Fibroblast of lung (primary cell): ENCODE measurements at places on chromosomes 4 and X. TPM values are rescaled to one million over a fixed set of nuclear protein-coding genes. Genes with fewer than 3 reads are reported as not detected.

The TBX22 gene
- not detected in 2 replicates for polyA plus RNA-seq

The TAF7L gene
- 0.27 and 0.66 TPM in 2 replicates for polyA plus RNA-seq

The MGARP gene
- 18.2 and 18.8 TPM in 2 replicates for polyA plus RNA-seq

The SPANXN3 gene
- not detected in 2 replicates for polyA plus RNA-seq

DNA sequence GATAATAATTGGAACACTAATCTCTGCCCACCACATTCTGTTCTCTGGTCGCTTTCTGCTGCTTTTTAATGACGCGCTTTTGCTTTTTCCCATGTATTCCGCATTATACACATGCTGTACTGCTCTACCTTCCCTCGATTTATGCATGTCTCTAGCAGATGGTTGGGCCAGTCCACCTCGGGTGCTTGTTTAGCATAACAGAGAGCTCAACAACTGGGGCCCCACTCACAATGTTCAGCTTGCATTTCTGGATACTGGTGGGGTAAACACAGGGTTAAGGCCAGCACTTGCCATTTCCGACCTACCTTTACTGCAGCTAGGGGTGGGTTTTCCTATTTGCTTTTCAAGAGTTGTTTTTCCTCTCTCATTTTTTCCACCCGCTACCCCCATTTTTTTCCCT, 255.8 kb downstream of the SOX3 start:
- DNase-seq: no peak

DNA sequence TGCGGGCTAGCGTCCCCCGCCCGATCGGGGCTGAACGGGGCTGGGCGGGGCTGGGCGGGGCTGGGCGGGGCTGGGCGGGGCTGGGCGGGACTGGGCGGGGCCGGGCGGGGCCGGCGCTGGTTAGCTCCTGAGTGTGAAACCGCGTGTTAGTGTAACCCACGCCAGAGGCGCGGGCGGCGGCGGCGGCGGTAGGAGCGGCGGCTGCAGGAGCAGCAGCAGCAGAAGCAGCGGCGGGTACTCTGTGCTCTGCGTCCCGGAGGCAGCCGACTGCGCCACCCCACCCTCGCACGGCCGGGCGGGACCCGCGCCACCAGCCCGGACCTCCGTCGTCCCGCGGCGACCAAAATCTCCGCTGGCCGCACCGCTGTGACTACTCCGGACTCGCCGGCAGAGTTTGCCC, 128.1 kb downstream of the LAS1L start:
- no peak for DNase-seq

DNA sequence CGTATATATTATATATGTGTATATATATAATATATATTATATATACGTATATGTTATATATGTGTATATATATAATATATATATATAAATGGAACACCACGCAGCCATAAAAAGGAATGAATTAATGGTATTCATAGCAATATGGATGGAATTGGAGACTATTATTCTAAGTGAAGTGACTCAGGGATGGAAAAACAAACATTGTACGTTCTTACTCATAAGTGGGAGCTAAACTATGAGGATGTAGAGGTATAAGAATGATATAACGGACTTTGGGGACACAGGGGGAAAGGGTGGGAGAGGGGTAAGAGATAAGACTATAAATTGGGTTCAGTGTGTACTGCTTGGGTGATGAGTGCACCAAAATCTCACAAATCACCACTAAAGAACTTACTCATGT, 1388.9 kb downstream of the C4orf33 start:
- DNase-seq: no peak

GRCh38 chrX:42460706-42461105, 317.3 kb downstream of the PPP1R2C start:
- no peak for DNase-seq

- peak; percentile 94 for DNase-seq
Observed at GRCh38 chr4:60724623-60725022, 475.5 kb upstream of the ADGRL3 start.

DNA sequence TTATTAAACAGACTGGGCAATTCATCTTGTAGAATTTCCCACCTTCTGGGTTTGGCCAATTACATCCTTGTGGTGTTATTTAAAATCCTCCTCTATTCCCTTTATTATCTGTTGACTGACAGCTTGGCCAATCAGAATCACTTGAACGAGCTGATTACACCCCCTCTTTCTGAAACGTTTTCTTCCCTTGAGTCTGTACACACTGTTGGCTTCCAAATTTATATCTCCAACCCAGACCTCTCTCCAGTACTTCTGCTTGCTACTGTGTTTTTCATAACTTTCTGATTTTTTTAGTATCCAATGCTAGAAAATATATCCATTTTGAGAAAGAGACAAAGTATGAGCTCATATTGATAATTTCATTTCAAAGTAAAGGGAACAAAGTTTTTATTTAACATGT, 14.8 kb downstream of the CD38 start:
- DNase-seq: no peak

DNA sequence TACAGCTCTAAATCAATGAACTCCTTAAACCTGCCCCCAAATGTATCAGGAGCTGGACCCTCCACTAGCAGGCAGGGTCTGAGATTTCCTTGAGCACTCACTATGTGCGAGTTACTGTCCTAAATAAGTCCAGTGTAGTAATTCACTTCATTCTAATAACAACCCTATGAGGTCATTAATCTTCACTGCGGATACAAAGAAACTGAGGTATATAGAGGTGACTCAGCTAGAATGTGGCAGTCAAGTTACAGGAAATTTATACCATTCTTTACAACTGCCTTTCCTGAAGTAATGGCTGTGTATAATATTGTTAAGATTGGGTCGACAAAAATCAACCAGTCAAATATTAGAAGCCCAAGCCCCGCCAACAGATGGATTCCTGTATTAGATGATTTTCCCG, 473.9 kb upstream of the FTHL17 start:
- peak; percentile 76 for DNase-seq

DNA sequence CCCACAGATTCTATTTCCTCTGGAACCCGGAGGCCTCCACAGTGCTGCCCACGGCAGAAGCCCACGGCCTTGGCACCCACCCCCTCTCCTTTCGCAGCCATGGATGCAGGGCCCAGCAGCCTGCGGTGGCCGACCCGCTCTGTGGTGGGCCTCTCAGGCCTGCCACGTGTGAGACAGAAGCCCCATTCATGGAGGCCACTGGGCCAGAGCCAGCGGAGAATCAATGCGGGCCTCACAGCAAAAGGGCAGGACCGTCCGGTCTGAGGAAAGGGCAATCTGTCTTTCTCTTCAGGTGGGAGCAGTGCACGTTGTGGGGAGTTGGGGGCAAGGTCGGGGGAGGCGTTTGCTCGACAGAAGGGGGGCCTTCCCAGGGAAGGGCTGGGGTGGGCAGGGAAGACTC, 8.4 kb upstream of the HAUS7 start:
- no peak for DNase-seq

DNA sequence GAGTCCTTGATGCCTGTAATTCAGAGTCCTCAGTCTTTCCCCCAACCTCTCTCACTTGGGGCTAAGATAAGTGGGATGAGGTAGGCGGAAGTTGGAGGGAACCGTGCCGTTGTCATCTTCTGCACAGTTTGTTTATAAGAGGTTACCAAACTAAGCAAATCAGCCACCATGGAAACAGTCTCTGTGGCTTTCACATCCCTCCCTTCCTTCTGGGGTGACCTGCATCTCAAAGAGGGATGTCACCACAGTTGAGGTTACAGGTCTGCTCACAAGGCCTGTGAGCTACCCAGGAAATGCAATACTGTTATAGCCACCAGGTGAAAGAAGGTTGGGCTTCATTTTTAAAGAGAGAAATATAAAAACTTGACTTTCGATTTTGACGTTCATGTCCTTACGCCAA, 26.3 kb downstream of the RTL5 start:
- no peak for DNase-seq
